ENCODE measurements at places on chromosomes 3 and 15.

- DNase-seq: no peak
Observed at GRCh38 chr3:13532631-13533030, 16.3 kb upstream of the FBLN2 start.

GRCh38 chr15:53129121-53129904 lies 339.2 kb upstream of the ONECUT1 start:
- no peak for DNase-seq

GRCh38 chr3:54619053-54619452 lies 308.8 kb downstream of the LRTM1 start:
- DNase-seq: no peak

DNA sequence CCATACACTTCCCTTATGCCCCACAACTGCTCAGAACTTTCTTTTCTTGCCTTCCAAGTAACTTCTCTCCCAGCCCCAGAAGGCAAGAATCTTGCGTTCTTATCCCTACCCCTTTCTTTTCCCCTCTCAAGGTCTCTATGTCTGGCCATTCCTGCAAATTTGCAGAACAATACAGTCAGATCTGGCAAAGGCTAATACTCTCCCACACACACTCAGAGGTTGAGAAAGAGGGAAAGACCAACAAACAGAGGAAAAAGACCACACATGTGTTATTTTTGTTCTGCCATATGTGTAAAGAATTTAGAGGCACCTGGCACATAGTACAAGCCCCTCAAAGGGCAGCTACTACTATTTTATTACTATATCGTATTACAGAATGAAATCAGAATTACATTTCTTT lies 25.7 kb downstream of the GJD2 start:
- DNase-seq: no peak

GRCh38 chr3:101945980-101946379 lies 96.7 kb downstream of the NFKBIZ start:
- DNase-seq: no peak

DNA sequence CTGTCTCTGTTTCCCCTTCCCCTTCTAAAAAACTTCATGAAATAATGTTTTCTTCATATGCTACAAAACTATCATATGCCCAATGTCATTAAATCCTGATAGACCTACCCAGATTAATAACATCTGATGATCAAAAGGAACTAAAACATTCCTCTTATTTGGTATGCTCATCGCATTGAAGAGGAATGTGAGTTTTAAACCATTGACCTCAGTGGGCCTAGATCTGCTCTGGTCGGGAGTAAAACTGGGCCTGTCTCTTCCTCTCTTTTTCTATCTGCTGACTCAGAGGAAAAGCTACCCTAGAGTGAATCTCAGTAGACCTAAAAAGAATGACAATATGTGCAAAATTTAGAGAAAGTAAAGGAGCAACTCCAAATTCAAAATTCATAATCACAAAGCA lies 275.8 kb downstream of the SATB1 start:
- DNase-seq: no peak

DNA sequence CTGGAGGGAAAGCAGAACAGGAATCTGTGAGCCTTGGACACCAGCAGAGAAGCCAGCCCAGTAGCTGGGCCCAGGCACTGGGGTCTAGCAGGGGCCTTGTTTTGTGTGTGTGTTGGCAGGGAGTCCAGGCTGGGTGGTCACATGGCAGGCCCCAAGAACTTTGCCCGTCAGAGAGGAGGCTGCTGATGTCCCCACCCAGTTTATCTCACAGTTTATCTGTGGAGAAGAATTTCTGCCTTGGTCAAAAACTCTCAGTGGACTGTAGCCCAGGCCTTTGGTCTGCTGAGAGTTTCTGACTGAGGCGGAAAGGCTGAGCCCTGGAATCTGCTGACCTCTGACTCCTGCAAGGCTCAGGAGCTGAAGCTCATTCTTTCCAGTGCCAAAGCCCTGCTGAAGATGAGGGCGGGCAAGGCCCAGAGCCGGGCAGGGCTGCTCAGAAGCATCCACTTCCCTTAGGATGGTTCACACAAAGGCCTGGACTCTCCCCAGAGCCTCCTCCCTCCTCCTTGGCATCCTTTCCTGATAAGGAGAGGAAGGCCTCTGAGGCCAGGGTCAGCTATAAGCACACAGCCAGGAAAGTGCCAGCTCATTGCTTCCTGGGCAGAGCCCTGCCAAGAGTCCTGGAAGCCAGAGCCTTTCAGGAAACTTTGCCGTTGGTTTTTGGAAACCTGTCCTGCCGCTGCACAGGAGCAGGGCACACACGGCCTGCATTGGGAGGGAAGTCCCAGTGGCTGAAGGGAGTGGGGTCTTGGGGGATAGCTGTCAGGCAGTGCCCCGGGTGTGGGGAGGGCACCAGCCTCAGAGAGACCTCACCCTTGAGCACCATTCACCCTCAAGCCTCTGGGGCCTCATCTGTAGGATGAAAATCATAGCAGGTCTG lies 37.2 kb upstream of the SLCO2A1 start:
- DNase-seq: no peak

- no peak for DNase-seq
Observed at GRCh38 chr3:53803124-53803815, 42.9 kb downstream of the CHDH start.

DNA sequence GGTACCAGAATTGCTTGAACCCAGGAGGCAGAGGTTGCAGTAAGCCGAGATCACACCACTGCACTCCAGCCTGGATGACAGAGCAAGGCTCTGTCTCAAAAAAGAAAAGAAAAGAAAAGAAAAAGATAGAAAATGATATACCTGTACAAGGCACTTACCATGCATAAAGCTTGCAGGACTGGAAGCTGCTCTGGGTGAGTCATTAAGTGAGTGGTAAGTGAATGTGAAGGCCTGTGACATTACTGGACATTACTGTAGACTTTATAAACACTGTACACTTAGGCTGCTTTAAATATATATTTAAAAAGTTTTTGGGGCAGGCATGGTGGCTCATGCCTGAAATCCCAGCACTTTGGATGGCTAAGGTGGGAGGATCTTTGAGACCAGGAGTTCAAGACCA lies 99.2 kb downstream of the SLMAP start:
- no peak for DNase-seq

GRCh38 chr3:176430244-176431037 lies 766.8 kb downstream of the TBL1XR1 start:
- peak; percentile 38 for DNase-seq

GRCh38 chr15:67109141-67110034 lies 44.0 kb downstream of the SMAD3 start:
- DNase-seq: peak; percentile 99

DNA sequence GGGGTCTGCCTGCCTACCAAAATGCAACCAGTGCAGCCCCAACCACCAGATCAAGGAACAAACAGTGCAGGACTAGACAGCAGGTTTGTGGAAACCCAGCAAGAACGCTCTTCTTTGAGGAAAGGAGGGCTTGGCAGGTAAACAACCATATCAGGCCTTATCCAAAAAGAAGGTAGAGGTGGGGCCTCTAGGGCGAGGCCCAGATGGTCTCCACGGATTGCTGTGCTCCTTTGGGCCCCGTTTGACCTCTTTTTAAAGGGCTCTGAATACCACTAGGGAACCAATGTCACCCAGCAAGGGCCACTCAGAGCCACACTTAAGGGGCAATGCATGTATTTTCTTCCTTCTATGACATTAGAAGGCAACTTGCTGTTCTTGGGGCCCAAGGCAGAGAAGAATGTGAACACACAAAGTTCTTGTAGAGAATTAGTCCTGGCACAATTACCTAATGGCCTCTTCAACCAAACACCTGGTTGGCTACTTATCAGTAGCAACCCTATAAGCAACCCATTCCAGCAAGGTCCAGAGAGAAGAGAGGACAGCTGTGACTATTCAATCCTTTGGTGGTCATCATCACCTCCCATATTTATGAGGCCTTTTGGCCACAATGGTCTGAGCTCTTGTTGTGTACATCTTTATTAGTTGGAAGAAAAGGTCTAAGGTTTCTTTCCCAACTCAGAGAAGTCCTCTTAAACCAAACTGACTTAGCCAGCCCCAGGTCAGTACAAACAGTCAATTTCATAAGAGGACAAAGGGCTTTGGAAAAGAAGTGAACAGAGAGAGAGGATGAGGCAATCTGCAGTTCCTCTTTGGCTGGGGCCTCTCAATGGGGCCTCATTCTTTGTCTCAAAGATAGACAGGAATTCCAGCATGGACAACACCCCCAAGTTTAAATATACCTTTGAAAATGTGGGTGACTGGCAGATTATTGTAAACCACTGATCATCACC lies 36.0 kb downstream of the FOXP1 start:
- no peak for DNase-seq

DNA sequence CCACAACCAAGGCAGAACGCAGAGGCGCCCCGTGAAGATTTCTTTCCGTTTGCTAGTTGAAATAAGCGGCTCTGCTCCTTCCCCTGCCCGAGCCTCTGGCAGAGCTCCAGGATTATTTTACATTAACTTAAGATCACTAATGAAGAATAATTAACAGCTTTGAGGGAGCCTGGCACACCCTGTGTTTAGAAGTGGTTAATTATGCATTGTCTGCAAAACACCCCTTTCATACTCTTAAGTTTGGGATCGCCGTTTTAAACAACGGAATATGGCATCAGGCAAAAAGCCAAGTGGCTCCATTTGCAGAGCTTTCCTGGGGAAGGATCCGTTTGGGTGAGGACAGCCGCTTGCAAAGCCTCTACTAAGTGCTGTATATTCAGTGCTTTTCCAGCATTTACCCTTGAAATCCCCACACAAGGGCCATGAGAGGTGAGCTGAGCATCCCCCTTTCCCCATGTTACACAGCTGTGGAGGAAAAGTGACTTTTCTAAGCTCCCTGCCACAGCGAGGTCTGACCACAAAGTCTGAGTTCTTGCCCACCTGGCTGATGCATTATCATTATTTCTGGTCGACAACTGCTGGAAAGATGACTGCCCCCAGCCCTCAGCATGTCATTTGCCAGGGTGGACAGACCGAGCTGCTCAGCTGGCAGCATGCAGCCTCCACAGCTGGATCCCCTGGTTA lies 33.9 kb downstream of the IQSEC1 start:
- DNase-seq: no peak

DNA sequence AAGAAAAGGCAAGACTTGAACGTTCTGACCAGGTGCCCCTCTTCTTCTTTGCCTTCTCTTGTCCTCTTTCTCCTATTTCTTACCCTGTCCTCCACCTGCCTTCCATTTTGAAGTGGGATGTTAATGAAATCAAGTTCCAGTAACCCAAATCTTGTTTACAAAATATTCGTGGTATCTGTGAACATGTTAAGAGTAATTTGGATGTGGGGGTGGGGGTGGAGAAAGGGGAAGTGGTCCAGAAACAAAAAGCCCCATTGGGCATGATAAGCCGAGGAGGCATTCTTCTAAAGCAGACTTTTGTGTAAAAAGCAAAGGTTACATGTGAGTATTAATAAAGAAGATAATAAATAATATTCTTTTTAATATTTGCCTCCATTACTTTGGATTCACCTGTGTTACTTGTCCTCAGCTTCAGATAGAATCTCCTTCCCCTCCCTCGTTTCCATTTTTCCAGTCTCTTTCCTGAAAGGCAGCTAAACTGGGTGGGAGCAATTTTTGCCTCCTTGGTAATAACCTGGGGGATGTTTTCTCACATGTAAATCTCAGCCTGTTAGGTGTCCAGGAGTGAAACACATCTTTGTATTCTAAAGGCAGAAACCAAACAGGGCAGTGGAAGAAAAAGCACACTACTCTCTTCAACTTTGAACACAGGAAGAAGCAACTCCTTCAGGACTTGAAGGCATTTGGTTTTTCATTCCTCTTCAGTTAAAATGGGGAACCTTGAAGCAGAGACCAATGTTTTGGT lies 3.2 kb downstream of the CHST2 start:
- DNase-seq: no peak

DNA sequence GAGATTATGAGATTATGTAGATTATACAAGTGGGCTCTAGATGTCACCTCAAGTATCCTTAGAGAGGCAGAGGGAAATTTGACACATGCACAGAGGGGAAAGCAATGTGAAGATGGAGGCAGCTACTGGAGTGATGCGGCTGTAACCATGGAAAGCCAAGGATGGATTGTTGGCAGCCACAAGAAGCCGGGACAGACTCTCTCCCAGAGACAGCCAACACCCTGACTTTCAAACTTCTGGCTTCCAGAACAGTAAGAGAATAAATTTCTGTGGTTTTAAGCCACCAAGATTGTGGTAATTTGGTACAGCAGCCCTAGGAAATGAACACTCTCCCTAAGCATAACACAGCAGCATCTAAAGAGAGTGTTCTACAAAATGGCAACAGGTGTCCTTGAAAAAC lies 34.4 kb upstream of the PRICKLE2 start:
- DNase-seq: no peak

DNA sequence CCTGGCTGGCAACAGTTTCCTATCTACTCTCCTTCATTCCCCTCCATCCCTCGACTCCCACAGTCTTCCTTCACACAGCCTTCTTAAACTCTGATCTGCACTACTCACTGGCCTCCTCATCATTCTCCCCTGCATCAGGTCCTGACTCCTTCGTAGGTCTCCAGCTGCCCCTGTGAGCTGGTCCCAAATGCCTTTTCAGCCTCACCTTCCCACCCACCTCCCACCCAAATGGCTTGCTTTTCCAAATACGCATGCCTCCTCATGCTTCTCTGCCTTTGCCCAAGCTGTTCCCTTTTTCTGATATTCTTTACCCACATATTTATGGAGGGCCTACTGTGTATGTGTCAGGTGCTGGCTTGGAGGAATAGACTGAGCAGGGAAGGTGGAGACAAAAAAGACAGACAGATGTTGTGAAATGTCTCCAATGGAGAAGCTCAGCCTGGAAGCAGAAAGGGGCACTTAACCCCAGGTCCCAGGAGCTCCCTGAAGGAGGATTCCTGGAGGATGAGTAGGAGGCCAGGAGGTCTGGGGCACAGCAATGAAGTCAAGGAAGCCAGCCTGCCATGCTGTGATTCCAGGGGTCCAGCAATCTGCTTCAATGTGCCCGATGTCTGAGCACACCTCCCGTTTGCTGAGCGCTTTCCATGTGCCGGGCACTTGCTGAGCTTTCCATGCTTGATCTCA lies 252.2 kb downstream of the SHQ1 start:
- DNase-seq: no peak

DNA sequence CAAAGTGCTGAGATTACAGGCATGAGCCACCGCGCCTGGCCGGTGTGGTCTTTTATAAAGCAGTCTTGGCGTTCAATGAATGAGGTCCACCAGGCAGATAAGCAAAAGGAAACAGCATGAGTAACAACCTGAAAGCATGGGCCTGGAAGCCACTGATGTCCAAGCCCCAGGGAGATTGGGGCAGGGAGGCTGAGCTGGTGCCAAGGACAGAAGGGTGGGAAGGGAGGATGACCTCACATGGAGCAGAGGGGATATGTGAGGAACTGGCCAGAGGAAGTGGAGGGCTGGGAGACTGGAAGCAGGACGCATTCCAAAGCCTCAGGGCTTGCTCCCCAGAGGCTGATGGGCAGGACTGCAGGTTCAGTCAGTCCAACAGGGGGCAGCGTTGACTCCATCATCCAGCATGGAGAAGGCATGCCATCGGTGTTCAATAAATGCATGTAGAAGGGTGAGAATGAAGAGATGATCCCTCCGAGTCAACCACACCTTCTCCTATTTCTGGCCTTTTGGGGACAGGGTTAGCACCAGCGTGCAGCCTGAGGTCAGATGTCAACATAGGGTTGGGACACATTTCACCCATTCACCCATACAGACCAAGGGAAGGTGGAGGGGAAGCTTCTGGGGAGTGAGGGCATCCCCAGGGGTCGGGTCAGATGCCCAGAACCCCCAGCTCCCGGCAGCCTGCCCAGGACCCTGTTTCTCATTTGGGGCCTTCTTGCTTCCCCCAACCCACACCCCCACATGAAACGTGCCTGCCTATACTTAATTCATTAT lies 14.8 kb downstream of the MYL3 start:
- DNase-seq: no peak

- DNase-seq: no peak
Observed at GRCh38 chr3:50015918-50016317, 72.8 kb upstream of the RBM5 start.

- DNase-seq: no peak
Observed at GRCh38 chr3:49602877-49603411, 48.7 kb downstream of the BSN start.

GRCh38 chr3:94544131-94544789 lies 481.4 kb downstream of the NSUN3 start:
- no peak for DNase-seq
